GM23248 (cell line): ENCODE measurements at places on chromosomes 2 and 18. TPM values are rescaled to one million over a fixed set of nuclear protein-coding genes. Genes with fewer than 3 reads are reported as not detected.

- no peak for DNase-seq
Measured at GRCh38 chr2:240422658-240423329, 12.7 kb upstream of the GPC1 start.

DNA sequence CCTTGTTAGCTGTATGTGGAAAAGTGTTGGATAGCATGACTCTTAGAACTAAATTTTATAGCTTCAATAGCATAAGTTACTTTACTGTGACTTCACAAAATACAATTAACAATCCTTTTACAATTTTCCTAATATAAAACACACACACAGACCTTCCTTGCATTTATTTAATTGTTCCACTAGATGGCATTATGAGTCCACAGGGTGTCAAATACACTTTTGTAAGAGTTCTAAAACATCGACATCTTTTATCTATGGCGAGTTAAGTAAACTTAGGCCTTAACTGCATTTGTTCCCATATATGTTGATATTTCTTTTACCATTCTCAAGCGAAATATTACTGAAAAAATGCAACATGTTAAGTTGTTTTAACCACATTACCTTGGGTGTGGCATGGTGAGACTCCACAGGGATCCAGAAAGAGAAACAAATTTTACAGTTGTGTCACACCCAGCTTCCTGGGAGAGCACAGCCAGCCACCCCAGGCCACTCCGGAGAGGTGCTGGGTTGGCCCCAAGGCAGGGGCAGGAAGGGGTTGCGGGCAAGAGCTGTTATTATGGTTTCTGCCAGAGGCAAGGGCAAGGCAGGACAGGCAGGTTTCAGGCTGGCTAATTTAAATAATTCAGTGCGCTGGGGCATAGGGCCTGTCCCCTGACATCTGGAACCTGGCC is 312.4 kb upstream of the MC4R start:
- DNase-seq, result peak; percentile 34

DNA sequence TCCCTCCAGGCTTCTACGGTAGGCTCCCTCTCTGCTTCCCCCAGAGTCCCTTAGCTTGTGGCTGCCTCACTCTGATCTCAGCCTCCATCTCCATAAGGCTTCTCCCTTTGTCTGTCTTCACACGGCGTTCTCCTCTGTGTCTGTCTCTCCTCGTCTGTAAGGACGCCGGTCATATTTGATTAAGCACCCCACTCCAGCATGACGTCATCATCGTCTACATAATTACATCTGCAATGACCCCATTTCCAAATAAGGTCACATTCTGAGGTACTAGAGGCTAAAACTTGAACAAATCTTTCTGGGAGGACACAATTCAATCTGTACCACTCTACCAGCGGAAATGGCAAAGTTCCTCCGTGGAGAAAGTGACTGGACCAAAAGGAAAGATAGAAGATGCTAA is 8.3 kb upstream of the COL6A3 start:
- no peak for DNase-seq

GRCh38 chr2:155481141-155481540 is 782.6 kb downstream of the KCNJ3 start:
- DNase-seq, result no peak

- DNase-seq, result no peak
Measured at GRCh38 chr18:79931475-79931874, 20.0 kb downstream of the SLC66A2 start.

The CIB4 gene
- not detected in 2 replicates for polyA plus RNA-seq

The MOCOS gene
- 14.3 and 17.9 TPM in 2 replicates for polyA plus RNA-seq

The AQP12A gene
- not detected in 2 replicates for polyA plus RNA-seq

The MYO5B gene
- polyA plus RNA-seq, result 0.03 and 0.05 TPM in 2 replicates

The M1AP gene
- polyA plus RNA-seq, result 0.13 and 0.18 TPM in 2 replicates

The SCYGR6 gene
- not detected in 2 replicates for polyA plus RNA-seq
